ENCODE measurements at places on chromosomes 4 and X. TPM values are rescaled to one million over a fixed set of nuclear protein-coding genes. Genes with fewer than 3 reads are reported as not detected.
A peak's percentile ranks its signal among the peaks of the same experiment; 100 is the strongest.

GRCh38 chrX:43551590-43551989 lies 104.5 kb upstream of the MAOA start:
- DNase-seq: no peak

DNA sequence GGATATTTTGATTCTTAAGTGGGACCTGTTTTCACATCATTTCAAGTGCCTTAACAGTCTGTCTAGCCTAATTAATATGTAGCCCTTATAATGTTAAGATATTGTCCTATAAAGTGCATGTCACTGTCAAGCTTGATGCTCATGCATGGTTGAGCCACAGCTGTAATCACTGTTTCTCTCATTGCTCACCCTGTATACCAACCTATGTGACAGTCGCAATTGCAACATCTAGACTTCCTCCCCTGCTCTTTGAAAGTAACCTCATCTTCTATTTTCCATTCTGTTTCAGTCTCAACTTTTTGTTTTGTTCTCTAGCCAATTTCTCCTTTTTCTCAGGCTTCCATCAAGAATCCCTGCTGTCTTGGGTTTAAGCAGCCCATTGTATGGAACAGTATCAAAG lies 24.4 kb upstream of the MSL3 start:
- DNase-seq: no peak

DNA sequence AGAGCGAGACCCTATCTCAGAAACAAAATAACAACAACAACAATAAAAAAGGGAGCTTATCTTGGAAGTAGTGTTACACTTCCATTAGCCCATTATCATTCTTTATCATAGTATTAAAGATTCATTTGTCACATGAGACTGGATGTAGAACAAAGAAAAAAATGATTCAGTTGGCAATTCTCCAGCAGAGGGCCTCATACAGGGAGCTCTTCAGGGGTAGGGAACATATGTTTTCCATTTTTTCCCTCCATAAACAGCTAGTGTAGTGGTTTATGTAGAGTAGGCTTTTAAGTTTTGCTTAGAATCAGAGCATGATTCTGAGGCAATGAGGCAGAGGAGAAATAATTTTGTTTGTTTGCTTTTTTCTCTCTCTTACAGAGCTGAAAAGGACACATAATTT lies 5.8 kb downstream of the CPE start:
- DNase-seq: no peak

DNA sequence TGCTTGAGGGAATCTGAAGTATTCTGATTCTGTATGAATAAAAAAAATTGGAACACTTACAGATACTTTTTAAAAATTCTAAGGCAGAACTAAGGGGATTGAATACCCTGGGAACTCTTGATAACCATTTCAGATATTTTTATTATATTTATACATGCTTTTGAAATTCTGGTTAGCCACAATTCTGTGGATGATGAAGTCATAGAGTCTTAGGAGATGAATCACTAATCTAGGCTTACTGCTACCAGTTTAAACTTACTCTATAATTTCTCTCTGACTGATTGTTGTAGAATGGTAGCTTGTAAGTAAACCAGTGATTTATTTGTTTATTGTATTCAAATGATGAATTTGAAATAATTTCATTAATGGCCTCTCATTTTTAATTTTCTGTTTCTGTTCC lies 11.4 kb upstream of the SLAIN2 start:
- no peak for DNase-seq

DNA sequence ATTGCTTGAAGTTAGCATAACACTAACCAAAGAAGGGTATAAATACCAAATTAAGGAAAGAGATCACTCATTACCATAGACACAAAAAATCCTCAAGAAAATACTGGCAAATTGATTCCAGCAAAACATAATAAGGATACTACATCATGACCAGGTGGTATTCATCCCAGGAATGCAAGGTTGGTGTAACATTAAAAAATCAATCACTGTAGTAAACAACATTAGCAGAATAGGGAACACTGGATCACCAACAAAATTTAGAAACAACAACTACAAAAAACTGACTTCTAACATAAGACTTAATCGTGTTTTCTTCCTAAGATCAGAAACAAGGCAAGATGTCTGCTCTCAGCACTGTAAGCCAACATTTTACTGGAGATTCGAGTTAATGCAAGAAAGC lies 14.1 kb downstream of the GAK start:
- no peak for DNase-seq

DNA sequence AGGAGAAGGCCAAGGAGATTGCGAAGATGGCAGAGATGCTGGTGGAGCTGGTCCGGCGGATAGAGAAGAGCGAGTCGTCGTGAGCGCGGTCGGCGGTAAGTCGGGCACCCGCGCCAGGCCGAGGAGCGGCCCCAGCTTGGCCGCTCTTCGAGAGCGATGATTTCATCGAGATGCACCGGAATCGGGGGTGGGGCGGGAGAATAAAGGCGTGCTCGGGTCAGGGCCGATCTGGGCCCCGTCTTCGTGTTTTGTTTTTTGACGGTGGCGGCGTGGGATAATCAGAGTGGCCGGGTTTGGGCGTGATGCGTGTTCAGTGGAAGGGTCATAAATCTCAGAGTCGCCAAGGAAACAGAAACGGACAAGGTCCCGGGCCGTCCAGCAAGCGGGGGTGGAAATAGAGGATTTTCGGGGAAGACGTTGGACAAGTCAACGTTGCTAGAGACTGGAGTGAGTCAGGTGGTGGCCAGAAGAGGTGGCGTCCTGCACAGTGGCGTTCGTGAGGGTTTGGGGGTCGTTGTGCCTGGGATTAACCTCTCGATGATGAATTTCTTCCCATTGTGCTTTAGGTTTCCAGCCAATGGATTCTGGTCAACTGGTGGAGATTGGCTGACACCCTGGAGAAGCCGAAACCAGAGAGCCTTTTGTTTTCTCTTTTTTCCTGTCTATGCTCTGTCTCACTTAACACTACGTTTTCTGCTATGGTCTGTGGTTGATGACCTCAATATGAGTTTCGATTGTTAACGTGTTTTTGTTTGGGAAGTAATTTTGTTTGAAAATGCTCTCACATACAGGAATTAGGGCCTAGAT lies 882 bp downstream of the MRFAP1 start:
- peak; percentile 64 for DNase-seq

Gene HELT
- not detected for total RNA-seq
